ENCODE measurements at places on chromosomes 12 and 14. TPM values are rescaled to one million over a fixed set of nuclear protein-coding genes. Genes with fewer than 3 reads are reported as not detected.

GRCh38 chr12:123099560-123100192 is 51.2 kb downstream of the PITPNM2 start:
- no peaks in the 10 kb centered on the region for H3K4me1 ChIP-seq
- H3K27me3 ChIP-seq: no peaks in the 10 kb centered on the region
- H3K36me3 ChIP-seq: no peaks in the 10 kb centered on the region
- DNase-seq: no peak
- no peak overlapping the region for H3K27ac ChIP-seq

- DNase-seq: no peak
- H3K36me3 ChIP-seq: no peaks in the 10 kb centered on the region
- H3K4me3 ChIP-seq: no peak overlapping the region
- no peaks in the 10 kb centered on the region for H3K4me1 ChIP-seq
Observed at GRCh38 chr14:69014829-69015259, 35.7 kb upstream of the ACTN1 start.

DNA sequence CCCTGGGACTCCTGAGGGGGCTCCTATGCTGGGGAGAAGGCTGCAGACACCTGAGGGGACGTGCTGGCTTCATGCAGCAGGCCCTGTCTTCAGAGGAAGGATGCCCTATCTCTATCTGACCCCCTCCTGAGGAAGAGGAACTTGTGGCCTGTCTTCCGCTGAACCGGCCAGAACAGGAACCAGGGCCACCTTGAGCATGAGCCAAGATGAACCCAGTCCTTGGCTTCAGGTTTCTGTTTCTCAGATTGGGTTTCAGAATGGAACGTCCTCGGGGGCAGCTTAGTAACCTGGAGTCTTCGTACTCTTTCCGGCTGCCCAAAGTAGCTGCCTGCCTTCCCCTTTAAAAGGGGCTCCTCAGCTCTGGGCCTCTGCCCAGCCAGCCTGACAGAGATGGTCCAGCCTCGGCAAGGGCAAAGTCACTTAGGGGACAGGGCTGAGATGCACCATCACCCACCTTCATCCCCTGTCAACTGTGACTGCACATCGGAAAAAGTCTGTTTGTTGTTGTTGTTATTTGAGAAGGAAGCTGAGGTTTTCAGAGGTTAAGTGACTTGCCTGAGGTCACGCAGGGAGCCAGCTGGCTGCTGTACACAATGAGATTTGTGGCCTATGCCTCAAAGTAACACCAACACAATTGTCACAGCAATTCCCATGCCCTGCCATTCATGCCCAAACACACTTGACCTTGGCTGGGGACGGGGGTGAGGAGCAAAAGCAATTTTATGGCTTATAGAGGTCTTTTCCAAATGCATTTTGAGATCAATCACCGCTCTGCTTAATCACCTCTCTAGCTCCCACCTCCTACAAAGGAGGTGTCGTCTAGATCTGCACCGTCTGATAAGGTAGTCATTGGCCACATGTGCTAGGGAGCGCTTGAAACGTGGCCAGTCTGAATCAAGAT is 13.4 kb downstream of the ASB2 start:
- no peaks in the 10 kb centered on the region for H3K4me1 ChIP-seq
- no peaks in the 10 kb centered on the region for H3K36me3 ChIP-seq
- H3K4me3 ChIP-seq: no peak overlapping the region

The RPL10L gene
- not detected for total RNA-seq

DNA sequence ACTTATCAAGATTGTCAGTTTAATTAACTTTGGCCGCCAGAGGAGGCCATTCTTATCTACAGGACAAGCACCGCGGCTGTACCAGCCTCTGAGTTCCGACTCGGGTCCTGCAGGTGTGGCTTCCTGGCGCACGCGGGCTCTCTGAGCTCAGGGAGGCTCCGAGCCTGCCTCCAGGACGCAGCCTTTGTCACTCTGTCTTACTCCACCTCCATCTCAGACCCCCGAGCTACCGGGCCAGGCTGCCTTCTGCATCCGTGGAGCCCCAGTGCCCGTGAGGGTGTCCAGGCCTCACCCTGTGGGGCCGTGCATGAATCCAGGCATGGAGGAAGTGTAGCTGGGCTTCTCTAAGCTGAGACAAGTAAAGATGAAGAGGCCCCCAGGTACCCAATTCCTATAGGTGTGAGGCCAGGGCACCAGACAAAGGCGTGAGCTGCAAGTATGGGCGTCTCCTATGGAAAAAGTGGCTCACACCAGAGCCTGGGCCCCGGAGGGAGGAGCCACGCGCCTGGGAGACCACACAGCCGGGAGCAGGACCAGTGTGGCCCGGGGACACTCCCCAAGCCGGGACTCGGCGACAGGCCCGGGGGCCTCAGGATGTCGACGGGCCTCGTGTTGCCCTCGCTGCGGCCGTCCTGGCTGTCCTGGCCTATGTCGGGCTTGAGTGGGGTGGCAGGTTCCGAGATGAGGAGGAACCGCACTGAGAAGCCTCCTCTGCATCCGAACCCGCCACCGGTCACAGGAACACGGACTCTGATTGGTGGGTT is 42.8 kb downstream of the NOC4L start:
- no peak for DNase-seq
- peaks cover 2% of the 10 kb centered on the region for H3K4me1 ChIP-seq
- H3K27ac ChIP-seq: no peak overlapping the region
- no peak overlapping the region for H3K4me3 ChIP-seq
- H3K36me3 ChIP-seq: no peaks in the 10 kb centered on the region

DNA sequence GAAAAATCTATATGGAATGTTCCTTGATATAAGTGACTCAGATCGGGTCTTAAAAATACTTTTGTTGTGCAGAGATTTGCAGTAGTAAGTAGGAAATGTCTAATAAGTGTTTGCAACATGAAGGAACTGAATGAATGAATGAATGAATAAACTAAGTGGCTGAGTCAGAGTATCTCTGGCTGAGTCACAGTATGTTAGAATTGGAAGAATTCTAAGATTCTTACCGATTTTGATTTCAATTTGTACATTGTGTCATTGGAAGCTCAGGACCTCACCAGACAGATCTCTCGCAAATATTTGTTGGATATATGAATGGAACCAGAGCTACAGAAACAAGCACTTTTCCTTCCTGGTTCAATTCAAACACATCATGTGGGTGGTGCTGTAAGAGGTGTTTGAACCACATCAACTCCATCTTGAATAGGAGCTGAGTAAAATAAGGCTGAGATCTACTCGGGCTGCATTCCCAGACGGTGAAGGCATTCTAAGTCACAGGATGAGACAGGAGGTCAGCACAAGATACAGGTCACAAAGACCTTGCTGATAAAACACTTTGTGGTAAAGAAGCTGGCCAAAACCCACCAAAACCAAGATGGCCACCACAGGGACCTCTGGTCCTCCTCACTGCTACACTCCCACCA is 123.9 kb upstream of the FOXN3 start:
- no peak for DNase-seq
- H3K27ac ChIP-seq: no peak overlapping the region
- no peaks in the 10 kb centered on the region for H3K27me3 ChIP-seq
- H3K36me3 ChIP-seq: no peaks in the 10 kb centered on the region
- H3K4me3 ChIP-seq: no peak overlapping the region
- H3K4me1 ChIP-seq: no peaks in the 10 kb centered on the region

The THTPA gene
- 10.9 TPM for total RNA-seq

The PDZRN4 gene
- 0.12 TPM for total RNA-seq

DNA sequence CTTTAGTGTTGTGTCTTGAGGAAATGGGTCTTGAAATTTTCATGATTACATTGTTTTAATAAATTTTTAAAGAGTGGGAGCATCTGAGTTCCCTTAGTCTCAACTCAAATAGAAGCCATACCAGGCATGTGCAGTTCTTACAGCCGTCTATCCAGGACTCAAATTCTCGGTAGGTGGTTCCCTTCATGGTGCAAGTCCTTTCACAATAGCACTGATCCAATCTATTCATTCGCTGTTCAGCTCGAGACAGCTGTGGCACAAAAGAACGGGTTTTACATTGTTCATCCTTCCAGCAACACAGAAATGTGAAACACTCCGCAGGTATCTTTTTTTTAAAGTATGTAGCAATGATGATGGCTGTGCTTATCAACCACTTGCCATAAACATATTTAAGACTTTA is 100.2 kb downstream of the NELL2 start:
- no peak for DNase-seq
- H3K27me3 ChIP-seq: no peaks in the 10 kb centered on the region
- H3K36me3 ChIP-seq: no peaks in the 10 kb centered on the region
- no peaks in the 10 kb centered on the region for H3K4me1 ChIP-seq

DNA sequence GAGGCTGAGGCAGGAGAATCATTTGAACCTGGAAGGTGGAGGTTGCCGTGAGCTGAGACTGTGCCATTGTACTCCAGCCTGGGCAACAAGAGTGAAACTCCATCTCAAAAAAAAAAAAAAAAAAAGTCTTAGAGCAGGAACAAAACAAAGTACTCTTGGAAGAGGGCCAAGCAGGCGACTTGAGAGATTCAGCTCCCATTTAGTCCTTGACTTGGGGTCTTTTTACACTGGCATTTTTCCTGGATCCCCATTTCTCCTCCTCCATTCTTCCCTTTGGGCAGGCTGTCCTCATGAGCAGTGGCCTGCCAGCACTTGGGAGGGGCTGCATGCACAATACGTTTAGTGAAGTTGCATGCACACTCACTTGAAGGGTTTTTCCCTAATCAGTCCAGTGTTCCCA is 72.9 kb downstream of the C14orf132 start:
- H3K4me3 ChIP-seq: no peak overlapping the region
- no peaks in the 10 kb centered on the region for H3K4me1 ChIP-seq
- no peaks in the 10 kb centered on the region for H3K36me3 ChIP-seq
- H3K27ac ChIP-seq: no peak overlapping the region
- DNase-seq: no peak

DNA sequence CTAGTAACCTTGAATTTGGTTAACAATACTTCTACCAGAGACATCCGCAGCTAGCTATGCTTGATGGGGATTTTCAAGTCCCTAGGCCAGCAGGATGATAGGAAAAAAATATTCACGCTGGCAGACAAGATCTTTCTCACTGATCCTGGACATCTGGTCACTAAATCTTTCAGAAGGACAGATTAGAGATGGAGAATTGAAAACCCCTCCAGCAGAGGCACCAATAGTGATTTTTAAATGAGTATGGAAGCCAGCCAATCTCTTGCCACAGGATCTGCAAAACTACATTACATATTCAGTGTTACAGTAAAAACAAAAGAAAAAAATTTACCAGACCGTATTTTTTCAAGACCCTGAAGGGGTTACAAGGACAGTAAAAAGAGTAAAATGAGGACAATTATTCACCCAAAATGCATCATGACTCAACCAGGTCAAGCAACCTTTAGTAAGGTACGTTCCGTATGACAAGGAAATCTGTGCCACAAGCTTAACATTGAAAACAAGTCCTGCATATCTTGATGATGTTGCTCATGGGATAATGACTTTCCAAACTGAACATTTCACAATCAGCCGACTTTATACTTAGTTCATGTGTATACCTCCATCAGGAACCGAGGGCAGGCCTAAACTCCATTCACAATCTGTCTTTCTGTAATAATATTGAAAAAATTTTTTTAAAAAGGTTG is 239.5 kb downstream of the GXYLT1 start:
- DNase-seq: no peak
- H3K27me3 ChIP-seq: no peaks in the 10 kb centered on the region
- H3K36me3 ChIP-seq: no peaks in the 10 kb centered on the region
- no peak overlapping the region for H3K4me3 ChIP-seq
- H3K4me1 ChIP-seq: no peaks in the 10 kb centered on the region
- H3K27ac ChIP-seq: no peak overlapping the region

- no peak overlapping the region for H3K4me3 ChIP-seq
- no peaks in the 10 kb centered on the region for H3K27me3 ChIP-seq
- H3K36me3 ChIP-seq: no peaks in the 10 kb centered on the region
- H3K27ac ChIP-seq: no peak overlapping the region
Observed at GRCh38 chr12:24839268-24839791, 109.6 kb downstream of the BCAT1 start.

The SYNE3 gene
- 4.2 TPM for total RNA-seq

DNA sequence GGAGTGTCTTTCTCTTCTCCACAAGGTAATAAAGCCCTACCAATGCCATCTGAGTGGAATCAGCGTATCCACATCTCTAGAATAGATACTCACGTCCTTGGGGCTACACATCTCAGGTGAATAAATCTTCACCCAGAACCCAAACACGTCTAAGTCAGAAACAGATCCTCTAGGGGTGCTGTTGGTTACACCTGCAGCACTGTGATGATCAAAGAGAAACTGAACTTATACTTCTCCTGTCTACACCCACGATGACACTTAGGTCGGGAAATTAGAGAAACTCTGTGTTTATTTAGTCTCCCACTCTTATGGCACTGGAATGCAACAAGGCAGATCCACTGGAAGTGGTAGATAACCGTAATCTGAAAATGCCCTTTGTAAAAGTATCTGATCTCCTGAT is 46.2 kb downstream of the WIF1 start:
- no peaks in the 10 kb centered on the region for H3K27me3 ChIP-seq
- no peak for DNase-seq
- H3K4me1 ChIP-seq: no peaks in the 10 kb centered on the region
- no peak overlapping the region for H3K27ac ChIP-seq
- H3K36me3 ChIP-seq: no peaks in the 10 kb centered on the region
- no peak overlapping the region for H3K4me3 ChIP-seq

- H3K27ac ChIP-seq: no peak overlapping the region
- no peak overlapping the region for H3K4me3 ChIP-seq
- no peaks in the 10 kb centered on the region for H3K27me3 ChIP-seq
- H3K4me1 ChIP-seq: no peaks in the 10 kb centered on the region
- no peak for DNase-seq
- H3K36me3 ChIP-seq: no peaks in the 10 kb centered on the region
Observed at GRCh38 chr12:109820816-109821381, 12.3 kb downstream of the TRPV4 start.

DNA sequence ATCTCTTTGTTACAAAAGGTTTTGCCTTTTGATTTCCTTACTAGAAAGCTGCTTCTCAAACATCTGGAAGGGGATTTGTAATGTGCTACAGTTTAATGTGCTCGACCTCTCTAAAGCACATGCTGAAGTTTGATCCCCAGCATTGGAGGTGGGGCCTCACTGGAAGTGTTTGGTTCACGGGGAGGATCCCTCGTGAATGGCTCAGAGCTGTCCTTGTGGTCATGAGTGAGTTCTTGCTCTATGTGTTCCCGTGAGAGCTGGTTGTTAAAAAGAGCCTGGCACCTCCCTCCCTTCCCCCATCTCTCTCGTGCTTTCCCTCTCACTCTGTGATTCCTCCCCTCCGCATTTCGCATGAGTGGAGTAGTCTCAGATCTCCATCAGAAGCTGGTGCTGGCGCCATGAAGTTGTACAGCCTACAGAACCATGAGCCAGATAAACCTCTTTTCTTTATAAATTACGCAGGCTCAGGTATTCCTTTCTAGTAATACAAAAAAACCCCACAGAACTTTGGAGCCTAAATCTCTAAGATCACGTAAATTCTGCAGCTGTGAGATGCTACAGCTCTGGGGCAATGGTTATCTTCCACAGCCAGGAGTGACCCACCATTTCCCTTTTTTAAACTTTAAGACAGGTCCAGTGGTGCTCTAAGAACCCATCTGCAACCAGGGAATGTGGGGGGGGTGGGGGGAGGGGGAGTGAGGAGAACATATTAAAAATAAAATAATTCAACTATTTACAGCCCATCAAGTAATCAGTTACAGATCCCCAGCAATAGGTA is 214.4 kb downstream of the FOXN3 start:
- no peak overlapping the region for H3K4me3 ChIP-seq
- no peaks in the 10 kb centered on the region for H3K36me3 ChIP-seq
- H3K27ac ChIP-seq: no peak overlapping the region

GRCh38 chr14:44180975-44181374 is 326.1 kb downstream of the FSCB start:
- no peaks in the 10 kb centered on the region for H3K4me1 ChIP-seq
- no peak overlapping the region for H3K27ac ChIP-seq
- no peak for DNase-seq
- H3K27me3 ChIP-seq: no peaks in the 10 kb centered on the region
